ENCODE measurements at places on chromosomes 5 and 9.

- DNase-seq, result no peak
Measured at GRCh38 chr9:126439883-126440653, 113.4 kb downstream of the MVB12B start.

DNA sequence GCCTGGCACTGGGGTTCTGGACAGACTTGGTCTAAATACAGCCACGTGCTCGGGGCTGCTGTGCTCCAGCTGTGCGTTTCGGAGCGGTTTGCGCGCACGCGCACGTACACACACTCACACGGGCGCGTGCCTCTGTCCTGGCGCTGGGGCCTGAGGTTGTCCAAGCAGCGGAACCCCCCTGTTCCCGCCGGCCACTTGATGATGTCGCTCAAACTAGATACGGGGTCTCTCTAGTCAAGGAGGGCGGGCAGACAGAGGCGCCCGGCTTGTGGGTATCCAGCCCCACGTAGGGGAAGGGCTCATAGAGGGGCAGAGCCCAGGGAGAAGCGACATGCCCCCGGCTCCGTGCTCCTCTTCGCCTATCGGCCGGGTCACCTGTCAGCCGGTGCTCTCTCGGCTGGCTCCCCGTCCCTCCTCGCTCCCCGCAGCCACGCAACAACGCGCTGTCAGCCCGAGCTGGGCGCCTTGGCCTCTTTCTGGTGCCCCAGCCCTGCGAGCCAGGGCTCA lies 8.9 kb downstream of the NR2F1-AS1 start:
- no peak for DNase-seq

DNA sequence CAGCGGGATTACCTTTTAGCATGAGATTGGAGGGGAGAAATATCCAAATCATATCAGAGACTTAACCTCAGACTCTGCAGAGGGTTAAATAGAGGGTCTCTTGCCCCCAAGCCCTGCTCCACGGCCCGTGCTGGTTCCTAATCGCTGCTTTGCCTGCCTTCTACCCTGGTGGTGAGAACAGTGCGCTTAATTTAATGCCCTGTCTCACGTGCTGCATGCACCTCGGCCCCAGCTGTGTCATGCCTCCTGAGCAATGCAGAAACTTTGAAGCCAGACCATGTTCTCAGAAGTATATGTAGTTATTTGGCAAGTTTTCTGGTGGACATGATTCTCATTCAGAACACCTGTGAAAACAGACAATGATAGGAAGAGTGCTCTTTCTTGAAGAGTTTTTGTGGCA lies 1.4 kb downstream of the OTULIN start:
- peak; percentile 46 for DNase-seq

DNA sequence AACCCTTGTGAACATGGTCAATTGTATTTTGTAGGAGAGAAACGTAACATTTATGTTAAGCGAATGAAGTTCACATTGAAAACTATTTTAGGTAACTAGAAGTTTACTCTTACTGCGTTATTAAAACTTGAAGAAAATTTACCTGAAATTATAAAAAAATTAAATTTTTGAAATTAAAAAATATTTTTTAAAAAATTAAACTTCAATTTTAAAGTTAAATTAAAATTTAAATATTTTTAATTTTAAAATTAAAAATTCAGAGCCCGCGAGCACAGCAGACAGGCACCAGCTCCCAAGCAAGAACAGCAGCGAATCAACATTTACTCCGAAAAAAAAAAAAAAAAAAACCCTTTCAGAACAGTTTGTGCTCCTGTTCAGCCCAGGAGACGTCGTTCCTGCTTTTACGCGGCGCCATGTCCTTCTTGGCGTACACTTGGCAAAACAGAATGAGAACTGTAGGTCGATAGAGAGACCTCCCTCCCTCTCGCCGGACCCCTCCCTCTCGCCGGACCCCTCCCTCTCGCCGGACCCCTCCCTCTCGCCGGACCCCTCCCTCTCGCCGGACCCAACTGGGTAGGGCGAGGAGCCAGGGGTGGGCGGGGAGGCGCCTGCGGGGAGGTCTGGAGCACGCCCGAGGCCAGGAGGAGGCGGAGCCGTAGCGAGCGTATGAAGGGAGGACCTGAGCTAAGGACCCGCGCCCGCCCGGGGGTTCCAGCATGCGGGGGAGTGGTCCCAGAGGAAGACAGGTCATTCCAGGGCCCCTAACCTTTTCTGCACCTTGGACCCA lies 235.8 kb downstream of the ROR2 start:
- no peak for DNase-seq

DNA sequence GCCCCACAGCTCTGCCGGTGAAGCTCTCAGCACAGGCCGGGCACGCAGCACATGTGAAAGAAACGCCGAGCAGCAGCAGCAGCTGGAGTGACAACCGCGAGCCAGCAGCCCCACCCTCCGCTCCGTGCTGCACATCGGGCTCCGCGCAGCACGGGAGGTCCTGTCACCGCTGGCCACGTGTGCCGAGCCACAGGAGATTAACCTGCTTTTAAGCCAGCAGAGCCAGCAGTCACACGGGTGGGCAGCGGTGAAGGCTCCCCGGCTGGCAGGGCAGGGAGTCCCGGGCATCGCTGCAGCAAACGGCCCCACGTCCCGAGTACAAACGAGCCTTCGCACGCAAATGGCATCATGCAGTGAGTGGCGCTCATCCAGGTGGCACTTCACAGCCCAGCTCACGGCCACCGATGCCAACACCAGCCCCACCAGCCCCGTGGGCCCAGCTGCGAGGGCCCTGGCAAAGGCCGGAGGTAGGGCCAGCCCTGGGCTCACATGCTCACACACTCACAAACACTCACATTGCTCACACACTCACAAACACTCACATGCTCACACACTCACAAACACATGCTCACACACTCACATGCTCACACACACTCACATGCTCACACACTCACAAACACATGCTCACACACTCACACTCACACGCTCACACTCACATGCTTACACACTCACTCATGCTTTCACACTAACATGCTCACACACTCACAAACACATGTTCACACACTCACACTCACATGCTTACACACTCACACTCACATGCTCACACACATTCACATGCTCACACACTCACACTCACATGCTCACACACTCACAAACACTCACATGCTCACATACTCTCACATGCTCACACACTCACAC lies 11.1 kb downstream of the CCDC187 start:
- no peak for DNase-seq
